ENCODE measurements at places on chromosomes 1 and 21.

DNA sequence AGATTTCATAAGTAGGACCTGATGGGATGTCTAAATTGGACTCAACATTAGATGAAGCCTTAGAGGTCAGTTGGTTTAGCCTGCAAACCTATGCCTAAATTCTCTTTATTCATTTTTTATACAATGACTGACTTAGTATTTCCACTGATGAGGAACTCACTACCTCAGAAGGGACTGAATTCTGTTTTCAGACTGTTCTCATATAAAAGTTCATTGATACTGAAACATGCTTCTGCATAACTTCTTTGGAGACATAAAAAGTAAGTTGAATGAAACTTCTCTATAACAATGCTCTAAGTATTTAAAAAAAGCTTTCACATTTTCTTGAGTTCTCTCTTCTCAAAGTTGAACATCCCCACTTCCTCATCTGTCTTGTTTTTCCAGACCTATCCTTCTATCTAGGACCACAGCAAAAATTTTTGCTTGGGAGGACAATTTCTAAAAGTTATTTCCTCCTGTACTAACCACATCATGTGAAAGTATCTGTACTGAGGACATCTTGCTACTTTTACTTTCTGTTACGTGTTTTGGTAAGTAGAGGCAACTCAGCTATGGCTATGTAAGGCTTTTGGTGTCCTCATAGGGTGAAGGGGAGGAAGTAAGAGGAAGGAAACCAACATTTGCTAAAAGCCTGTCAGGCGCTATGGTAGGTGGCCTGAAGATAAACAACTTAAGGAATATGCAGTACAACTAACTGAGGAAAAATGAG, 64.1 kb downstream of the USP24 start:
- H3K27me3 ChIP-seq: no peaks in the 10 kb centered on the region
- H3K4me3 ChIP-seq: no peak overlapping the region
- no peak overlapping the region for H3K27ac ChIP-seq
- peaks cover 50% of the 10 kb centered on the region for H3K36me3 ChIP-seq
- H3K4me1 ChIP-seq: no peaks in the 10 kb centered on the region

DNA sequence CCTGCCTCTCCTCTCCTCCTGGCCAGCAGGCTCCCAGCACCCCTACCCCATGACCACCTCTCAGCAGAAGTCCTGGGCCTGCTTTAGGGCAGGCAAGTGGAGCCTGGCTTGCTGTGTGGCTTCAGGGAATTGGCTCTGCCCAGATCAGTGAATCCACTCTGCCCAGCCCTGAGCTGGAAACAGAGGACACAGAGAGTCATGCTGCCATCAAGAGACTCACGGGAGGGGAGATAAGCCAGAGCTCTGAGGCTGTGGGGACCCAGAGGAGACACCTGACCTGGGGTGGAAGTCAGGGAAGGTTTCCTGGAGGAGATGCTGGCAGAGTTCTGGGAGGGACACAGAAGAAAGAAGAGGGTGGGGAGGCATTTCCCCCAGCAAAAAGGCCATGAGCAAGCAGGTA, 54.2 kb downstream of the GLIS1 start:
- H3K36me3 ChIP-seq: no peaks in the 10 kb centered on the region
- H3K4me1 ChIP-seq: peaks cover 16% of the 10 kb centered on the region
- H3K27me3 ChIP-seq: peaks cover 35% of the 10 kb centered on the region
- H3K27ac ChIP-seq: no peak overlapping the region

DNA sequence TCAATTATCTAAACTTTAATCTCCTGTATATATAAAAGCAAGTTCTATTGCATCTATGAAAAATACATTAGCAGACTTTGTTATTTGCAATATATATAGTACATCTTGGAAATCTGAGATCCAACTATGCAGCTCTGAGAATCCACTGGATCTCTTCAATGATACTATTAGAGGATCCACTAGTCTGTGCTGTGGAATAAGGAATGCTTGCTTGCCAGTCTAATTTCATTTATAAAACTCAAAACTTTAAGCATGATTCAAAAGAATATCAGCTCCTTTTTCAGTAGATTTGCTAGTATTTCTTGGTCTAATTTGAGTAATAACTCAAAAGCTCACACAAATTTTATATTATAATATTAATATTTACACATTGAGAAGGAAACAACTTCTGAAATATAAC, 115.1 kb downstream of the SPATA6 start:
- H3K27me3 ChIP-seq: no peaks in the 10 kb centered on the region
- DNase-seq: no peak
- no peak overlapping the region for H3K27ac ChIP-seq
- H3K36me3 ChIP-seq: no peaks in the 10 kb centered on the region
- H3K4me1 ChIP-seq: no peaks in the 10 kb centered on the region

DNA sequence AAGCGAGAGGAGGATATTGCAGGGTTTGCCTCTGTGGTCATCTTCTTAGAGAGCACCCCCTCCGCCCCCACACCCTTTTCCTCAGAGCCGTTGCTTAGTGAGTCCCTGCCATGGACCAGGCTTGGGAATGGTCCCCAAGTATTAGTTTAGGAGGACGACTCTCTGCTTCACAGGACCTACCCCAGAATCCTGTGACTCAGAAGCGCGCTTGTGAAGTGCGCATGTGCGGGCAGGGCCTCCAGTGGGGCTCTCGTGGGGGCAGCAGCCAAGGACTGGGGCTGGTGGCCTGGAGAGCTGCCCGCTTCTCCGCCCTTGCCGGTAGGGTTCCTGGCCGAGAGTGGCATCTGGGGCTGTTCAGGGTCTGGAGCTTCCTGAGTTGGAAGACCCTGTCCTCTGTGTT, 37.3 kb upstream of the HMGN1 start:
- H3K4me1 ChIP-seq: peaks cover 36% of the 10 kb centered on the region
- no peak for DNase-seq
- no peaks in the 10 kb centered on the region for H3K27me3 ChIP-seq
- H3K36me3 ChIP-seq: peaks cover 3% of the 10 kb centered on the region

GRCh38 chr1:3074297-3074741, 5.3 kb downstream of the PRDM16 start:
- no peaks in the 10 kb centered on the region for H3K36me3 ChIP-seq
- H3K4me3 ChIP-seq: no peak overlapping the region
- H3K27me3 ChIP-seq: peaks cover 97% of the 10 kb centered on the region
- no peak for DNase-seq

DNA sequence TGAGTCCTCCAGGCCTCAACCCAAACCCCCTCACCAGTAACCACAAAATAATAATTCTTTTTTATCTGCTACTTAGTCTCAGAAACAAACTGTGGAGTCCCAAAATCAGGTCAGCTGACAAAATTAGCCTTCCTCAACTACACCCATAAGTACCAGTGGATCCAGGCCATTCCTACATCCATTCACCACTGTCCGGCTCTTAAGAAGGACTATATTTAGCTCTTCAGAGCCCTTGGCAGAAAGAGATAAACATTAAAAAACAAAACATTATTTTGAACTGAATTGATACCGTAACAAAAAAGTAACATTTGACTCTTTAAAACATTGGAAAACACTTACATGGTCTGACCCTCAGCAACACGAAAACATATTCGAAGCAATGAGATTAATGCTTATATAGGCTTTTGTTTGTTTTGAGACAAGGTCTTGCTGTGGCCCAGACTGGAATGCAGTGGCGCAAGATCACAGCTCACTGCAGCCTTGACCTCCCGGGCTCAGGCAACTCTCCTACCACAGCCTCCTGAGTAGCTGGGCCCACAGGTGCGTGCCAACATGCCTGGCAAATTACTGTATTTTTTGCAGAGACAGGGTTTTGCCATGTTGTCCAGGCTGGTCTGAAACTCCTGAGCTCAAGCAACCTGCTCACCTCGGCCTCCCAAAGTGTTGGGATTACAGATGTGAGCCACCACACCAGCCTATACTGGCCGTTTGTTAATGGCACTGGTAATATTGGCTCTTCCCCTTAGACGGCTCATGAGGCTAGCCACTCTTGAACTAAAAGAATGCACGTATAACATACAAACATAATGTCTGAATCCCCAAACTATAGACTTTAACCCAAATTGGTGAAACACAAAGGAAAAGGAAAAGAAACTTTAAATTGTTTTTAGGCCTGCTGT, 330.7 kb downstream of the SMYD3 start:
- no peak overlapping the region for H3K27ac ChIP-seq
- no peaks in the 10 kb centered on the region for H3K36me3 ChIP-seq
- no peaks in the 10 kb centered on the region for H3K4me1 ChIP-seq
- H3K4me3 ChIP-seq: no peak overlapping the region
- H3K27me3 ChIP-seq: no peaks in the 10 kb centered on the region

GRCh38 chr1:98792123-98792522, 130.6 kb downstream of the SNX7 start:
- no peaks in the 10 kb centered on the region for H3K27me3 ChIP-seq
- H3K36me3 ChIP-seq: no peaks in the 10 kb centered on the region
- no peak overlapping the region for H3K4me3 ChIP-seq
- H3K27ac ChIP-seq: no peak overlapping the region
